ENCODE measurements at places on chromosomes 3 and 15.

- DNase-seq: no peak
These were observed 9.5 kb downstream of the RUVBL1 start for GRCh38 chr3:128113817-128114794.

DNA sequence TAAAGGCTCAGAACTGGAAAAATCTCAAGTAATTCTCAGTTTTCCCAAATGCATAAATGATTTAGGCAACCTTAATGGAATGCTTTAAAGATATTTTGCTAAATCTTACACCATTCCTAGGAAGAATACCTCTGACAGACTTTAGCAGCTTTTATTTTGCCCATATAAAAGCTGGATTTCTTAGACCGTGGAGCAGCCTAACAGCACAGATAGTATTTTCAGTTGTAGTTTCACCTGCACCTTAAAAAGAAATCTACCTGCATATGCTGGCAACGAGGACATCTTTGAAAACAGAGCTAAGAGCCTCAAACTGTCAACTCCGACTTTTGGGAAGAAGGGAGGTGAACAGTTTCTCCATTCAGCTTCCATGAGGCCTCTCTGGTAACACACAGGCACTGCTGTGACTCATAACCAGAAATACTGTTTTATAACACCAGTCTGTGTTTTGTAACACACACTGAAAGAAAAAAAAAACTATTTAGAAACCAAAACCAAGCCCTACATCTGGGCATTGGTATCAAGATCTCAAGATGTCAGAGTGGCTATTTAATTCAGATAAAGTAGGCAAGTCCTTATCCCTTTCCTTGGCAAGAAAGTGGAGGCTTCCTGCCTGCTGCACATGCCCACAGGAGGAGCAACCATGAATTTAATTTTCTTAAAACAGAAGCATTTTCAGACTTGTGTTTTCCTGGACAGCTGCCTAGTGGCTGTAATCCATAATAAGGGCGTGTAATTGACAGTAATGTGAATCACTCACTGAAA lies 181.5 kb upstream of the ICE2 start:
- DNase-seq: peak; percentile 8

DNA sequence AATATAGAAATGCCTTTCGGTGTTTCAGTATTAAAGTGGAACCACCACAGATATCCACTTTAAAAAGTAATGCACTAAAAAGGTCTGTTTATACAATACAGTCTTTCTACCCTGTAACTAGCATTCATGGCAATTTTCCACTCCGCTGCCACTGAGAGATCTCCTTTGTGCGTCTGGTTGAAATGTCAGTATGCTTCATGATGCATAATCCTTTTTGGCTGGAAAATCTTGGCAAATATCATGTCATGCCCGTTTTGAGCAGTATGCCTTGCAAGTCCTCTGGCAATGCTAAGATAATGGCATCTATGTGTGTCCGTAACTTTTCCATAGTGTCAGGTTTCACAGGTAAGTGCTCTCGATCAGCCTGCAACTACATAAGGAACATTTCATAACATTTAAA lies 30.8 kb upstream of the ARF4 start:
- DNase-seq: no peak

DNA sequence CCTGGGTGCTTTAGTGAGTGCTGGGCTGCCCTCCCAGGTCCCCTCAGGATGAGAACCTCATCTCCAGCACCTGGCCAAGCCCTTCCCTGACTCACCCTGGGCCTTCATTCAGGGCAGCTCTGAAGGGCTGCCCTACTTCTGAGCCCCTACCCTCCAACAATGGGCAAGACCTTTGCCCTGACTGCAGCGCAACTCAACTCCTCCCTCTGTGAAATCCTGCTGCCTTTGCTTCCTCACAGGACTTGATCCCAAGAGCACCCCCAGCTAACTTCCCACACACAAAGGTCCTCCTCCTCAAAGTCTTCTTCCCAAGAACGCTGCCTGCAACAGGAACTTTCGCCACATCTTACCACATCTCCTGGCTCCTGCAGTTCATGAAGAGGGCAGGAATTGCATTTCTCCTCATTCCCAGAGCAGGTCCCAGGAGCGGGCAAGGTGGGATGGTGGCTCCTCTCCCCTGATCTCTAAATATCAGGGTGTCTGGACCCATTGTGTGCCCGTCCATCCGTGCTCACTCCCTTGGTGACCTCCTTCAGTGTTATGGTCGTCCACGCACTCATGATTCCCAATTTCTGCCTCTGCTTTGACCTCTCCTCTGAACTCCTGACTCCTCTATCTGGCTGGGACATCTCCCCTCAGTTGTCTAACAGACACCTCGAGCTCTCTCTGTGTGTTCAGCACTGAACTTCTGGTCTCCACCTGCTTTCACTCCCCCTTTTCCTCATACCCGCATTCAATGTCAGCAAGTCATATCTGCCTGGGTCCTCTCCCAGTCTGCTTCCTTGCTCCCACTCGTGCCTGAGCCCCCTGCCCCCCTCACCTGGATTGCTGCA lies 4.5 kb upstream of the SSUH2 start:
- no peak for DNase-seq

GRCh38 chr15:59999612-60000112 lies 4.4 kb upstream of the FOXB1 start:
- no peak for DNase-seq

GRCh38 chr3:139830817-139831216 lies 104.2 kb upstream of the CLSTN2 start:
- DNase-seq: no peak

GRCh38 chr3:18444595-18445400 lies 19.7 kb upstream of the SATB1 start:
- peak; percentile 29 for DNase-seq

- no peak for DNase-seq
These were observed 388.1 kb upstream of the ROBO2 start for GRCh38 chr3:76651784-76652183.
